ENCODE measurements at places on chromosomes 1 and 21.

DNA sequence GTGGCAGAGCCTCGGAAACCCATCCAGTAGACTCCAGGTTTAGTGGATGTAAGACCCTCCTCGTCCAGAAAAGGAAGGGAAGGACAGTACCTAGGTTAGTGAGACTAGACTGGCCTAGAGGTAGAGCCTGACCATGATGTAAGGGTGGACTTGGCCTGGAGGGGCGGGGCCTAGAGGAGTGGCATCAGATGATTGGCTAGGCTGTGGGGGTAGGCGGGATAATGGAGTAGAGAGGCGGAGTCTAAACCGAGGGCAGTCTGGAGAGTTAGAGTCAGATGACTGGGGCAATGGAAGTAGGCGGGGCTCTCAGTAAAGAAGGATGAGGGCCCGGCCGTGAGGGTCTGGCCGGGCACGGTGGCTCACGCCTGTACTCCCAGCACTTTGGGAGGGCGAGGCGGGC is 70.1 kb downstream of the EPHB2 start:
- DNase-seq: peak; percentile 81

GRCh38 chr1:194367121-194367520 is 1180.7 kb upstream of the B3GALT2 start:
- no peak for DNase-seq

- DNase-seq: no peak
These were observed 73.9 kb downstream of the SLC66A1 start for GRCh38 chr1:19385869-19386591.

DNA sequence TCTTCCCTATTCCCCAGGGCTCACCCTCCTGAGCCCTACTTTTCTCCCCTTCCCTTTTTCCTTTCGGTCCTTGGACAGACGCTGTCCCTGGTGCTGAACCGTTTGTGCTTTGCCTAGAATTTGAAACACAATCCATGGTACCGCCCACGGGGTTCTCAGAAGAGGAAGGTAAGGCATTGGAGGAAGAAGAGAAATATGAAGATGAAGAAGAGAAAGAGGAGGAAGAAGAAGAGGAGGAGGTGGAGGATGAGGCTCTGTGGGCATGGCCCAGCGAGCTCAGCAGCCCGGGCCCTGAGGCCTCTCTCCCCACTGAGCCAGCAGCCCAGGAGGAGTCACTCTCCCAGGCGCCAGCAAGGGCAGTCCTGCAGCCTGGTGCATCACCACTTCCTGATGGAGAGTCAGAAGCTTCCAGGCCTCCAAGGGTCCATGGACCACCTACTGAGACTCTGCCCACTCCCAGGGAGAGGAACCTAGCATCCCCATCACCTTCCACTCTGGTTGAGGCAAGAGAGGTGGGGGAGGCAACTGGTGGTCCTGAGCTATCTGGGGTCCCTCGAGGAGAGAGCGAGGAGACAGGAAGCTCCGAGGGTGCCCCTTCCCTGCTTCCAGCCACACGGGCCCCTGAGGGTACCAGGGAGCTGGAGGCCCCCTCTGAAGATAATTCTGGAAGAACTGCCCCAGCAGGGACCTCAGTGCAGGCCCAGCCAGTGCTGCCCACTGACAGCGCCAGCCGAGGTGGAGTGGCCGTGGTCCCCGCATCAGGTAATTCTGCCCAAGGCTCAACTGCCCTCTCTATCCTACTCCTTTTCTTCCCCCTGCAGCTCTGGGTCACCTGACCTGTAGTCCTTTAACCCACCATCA is 10.4 kb downstream of the BCAN start:
- no peak for DNase-seq

- DNase-seq: no peak
These were observed 2.6 kb downstream of the IKBKE start for GRCh38 chr1:206472886-206473285.

- no peak for DNase-seq
These were observed 90.3 kb downstream of the NID1 start for GRCh38 chr1:235974616-235975015.

- DNase-seq: no peak
These were observed 183.1 kb downstream of the LMX1A start for GRCh38 chr1:165173409-165173808.

DNA sequence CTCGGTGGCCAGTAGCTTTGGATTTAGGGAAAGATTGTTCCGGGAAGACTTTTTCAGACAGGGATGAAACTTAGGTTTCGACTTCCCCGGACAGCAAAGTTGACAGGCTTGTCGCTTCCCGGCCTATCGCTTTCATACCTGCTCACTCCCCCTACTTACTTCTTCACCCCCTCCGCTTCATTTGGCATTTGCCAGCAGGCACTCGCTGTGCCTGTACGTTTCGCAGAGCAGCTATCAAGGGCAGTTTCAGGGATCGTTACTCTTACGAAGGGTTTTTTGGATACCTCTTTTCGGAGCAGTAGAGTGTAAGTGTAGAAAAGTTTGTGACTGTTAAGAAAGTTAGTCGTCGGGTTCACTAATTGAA is 393 bp downstream of the BLZF1 start:
- peak; percentile 50 for DNase-seq

DNA sequence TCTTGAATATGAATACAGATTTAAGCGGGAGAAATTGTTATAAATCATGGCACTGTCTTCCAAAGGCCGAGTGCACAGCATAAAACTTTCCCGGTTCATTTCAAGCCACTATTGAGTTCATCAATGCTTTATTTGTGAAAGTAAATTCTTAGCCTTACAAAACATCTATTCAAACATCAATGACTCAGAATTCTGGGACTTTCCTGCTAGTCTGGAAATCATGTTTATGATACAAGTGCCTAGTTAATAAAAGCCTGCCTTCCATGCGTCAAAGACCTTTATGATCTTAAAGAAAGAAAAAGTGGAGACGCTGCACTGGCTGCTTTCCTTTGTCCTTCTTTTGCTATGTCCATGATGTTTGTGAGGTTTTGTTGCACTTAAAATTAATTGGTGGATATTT is 137.7 kb downstream of the SETD4 start:
- DNase-seq: no peak

GRCh38 chr1:211965108-211965805 is 70.1 kb downstream of the INTS7 start:
- DNase-seq: no peak

GRCh38 chr21:28568692-28569091 is 424.0 kb downstream of the LTN1 start:
- DNase-seq: no peak

- DNase-seq: no peak
These were observed 32.6 kb upstream of the TLR5 start for GRCh38 chr1:223175633-223176032.

GRCh38 chr1:225343618-225344017 is 84.2 kb downstream of the LBR start:
- DNase-seq: peak; percentile 33

DNA sequence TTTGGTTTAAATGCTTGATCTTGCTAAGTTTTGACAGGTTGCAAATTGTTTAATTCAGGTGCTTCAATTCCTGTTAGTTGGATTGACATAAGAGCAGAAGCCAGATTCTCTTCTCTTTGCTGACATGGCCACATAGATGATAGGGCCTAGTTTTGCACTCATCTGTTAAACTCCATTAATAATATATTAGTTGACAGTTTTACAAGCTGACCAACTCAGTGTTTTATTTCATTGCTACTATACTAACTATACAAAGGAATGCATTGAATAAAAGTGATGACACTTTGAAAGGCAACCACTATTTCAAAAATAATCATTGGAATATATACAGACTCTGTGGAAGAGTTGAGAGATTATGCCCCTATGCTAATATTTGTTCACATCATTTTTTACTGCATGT is 255.6 kb upstream of the DPYD start:
- no peak for DNase-seq

DNA sequence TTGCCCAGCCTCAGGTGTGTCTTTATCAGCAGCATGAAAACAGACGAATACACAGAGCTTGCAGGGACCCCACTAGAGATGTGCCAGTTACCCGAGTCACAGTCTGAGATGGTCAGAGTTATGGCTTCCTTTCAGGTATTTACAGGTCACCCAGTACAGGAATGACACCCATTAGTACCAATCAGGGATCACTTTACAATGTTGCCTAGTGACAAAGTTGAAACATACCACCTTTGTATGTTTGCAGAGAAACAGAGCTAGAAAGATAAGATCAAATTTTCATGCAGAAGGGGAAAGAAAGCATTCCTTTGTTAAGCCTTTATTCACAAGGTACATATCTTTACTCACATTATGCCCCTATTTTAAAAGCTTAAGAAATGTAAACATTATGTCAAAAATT is 137.6 kb downstream of the RGS7 start:
- DNase-seq: no peak

GRCh38 chr21:15730484-15731242 is 881 bp downstream of the USP25 start:
- peak; percentile 75 for DNase-seq

- DNase-seq: no peak
These were observed 3.9 kb downstream of the EGLN1 start for GRCh38 chr1:231418101-231418740.

GRCh38 chr1:40264354-40264781 is 6.3 kb downstream of the ZMPSTE24 start:
- no peak for DNase-seq

GRCh38 chr1:47823040-47823808 is 174.0 kb downstream of the TRABD2B start:
- DNase-seq: peak; percentile 19

- DNase-seq: no peak
These were observed 30.8 kb downstream of the RNF19B start for GRCh38 chr1:32933742-32934322.

GRCh38 chr1:168966217-168966616 is 140.3 kb upstream of the ATP1B1 start:
- DNase-seq: peak; percentile 26

DNA sequence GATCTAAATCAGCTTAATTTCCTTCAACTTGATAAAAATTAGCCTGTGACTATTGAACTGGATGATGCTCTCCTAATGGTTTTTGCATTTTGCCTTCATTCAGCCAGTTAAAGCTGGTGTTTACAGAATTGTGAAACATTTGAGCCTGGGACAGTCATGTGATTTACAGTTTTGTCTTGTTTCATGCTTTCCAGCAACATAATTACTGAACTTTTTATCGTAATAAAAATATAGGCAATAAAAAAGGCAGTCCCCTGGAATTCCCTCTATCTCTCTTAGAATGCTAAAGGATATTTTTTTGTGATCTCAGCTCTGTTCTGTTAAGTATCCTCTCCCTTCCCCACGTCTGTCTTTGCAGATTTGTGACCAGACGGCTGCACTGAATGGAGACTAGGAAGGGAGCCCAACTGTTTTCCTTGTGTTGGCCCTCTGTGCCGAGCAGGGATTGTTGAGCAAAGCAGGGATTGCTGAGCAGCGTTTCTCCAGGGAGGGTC is 70.3 kb upstream of the RGL1 start:
- DNase-seq: peak; percentile 75

DNA sequence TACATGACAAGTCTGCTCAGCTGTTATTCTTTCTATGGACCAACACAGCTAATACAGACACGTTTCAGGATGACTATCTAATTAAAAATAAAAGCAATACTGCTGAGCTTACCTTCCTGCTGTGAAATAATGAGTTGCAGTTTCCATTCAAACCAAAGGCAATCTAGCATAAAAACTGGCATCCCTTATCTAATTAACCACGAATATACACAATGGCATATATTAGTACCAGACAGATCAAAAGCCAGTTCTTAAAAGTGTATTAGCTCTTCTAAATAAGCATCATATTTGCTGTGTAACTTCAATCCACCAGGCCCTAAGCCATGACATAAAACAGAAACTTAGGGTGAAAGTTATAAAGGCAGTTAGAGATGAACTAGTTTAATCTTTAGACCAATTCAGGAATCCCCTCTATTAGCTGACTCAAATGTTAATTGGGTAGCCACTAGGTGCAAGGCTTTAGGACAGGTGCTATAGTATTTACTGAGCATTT is 20.6 kb downstream of the TESK2 start:
- no peak for DNase-seq

DNA sequence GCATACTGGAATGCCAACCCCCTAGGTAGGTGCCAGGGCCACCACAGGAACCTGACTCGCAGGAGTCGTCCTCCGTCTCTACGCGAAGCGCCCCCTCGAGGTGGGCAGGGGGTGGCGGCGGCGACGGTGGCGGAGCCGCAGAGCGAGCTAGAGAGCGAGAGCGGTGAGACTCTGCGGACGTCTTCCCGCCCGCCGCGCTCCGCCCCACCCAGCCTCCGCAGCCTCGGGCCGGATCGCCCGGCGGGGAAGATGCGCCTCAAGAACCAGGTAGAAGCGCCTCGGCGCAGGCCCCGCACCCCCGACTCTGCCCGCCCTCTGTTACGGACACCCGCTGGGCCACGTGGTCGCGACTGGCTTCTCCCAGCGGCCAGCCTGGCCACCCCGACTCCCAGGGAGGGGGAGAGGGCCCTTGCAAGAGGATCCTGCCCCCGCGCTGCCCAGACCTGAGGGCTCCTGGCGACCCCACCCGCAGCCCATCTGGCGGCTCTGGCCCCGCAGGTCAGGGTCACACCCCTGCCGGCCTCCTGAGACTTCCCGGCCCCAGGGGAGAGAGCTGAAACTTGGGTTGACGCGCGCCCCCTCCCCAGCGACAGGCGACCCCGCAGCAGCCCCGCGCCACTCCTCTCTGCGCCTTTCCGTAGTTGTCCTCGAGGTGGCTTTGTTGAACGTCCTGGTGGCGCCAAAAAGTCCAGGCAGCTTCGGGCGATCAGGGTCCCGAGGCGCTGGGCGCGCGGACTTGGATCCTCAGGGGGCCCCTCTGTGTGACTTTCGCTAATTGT is 24.4 kb upstream of the AGBL4 start:
- no peak for DNase-seq

DNA sequence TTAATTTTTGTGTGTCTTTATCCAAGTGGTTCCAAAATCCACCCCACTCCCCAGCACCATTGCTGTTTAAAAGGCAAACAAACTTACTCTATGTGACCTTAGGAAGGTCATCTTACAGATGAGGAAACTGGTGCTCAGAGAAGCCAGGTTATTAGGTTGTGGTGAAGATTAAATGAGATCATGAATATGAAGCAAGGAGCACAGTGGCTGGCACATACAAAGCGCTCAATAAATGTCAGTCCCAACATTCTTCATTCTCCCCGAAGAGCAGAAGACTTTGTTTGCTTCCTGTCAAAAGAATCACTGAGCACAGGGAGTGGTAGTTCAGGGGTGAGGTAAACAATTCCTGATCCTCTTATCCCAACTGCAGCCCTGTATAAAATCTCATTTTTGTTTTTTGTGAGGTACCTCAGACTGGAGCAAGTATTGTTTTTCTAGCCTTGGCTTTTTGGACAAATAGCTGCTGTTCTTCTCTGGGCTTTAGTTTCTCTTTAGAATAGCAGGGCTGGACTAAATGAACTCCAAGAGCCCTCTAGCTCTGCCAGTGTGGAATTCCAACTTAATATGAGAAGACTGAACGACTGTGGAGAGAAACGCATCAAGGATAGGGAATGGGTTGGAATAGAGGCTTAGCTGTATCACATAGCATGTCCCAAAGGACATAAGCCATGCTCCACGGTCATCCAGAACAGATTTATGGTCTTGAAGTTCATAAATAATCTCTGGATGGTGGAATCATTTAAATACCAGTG is 455.3 kb upstream of the USP24 start:
- peak; percentile 12 for DNase-seq

- DNase-seq: peak; percentile 91
These were observed 9.3 kb downstream of the KIF21B start for GRCh38 chr1:201013991-201014815.
